ENCODE measurements at places on chromosomes 11 and 22. TPM values are rescaled to one million over a fixed set of nuclear protein-coding genes. Genes with fewer than 3 reads are reported as not detected.

ROBO3 gene
- 1.7 TPM for total RNA-seq

ART5 gene
- 8.5 TPM for total RNA-seq

TEX54 gene
- not detected for total RNA-seq

CD6 gene
- 0.16 TPM for total RNA-seq

KDM4E gene
- total RNA-seq = not detected

MMP3 gene
- total RNA-seq = 201 TPM

CD44 gene
- total RNA-seq = 32.5 TPM

PRG3 gene
- total RNA-seq = not detected

OR10W1 gene
- not detected for total RNA-seq

DNA sequence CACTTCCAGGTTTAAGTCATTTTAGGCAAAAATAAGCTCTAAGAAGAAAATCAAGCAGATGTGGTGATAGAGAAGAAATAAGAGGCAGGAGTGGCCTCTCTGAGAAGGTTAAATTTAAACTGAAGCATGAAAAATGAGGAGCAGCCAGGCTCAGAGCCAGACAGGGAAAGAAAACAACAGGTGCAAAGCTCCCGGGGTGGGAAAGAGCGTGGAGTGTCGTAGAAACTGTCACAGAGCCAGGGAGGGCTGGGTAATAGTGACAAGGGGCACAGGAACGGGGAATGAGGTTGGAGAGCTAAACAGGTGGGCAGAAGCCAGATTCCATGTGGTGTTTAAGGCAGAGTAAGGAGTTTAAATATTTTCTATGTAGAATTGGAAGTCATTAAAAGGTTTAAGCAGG lies 132.1 kb upstream of the BLID start:
- H3K27me3 ChIP-seq = no peaks in the 10 kb centered on the region
- peaks cover 48% of the 10 kb centered on the region for H3K4me1 ChIP-seq
- H3K4me3 ChIP-seq = no peak overlapping the region
- DNase-seq = peak; percentile 84
- H3K27ac ChIP-seq = peak overlapping the region; percentile 90

DNA sequence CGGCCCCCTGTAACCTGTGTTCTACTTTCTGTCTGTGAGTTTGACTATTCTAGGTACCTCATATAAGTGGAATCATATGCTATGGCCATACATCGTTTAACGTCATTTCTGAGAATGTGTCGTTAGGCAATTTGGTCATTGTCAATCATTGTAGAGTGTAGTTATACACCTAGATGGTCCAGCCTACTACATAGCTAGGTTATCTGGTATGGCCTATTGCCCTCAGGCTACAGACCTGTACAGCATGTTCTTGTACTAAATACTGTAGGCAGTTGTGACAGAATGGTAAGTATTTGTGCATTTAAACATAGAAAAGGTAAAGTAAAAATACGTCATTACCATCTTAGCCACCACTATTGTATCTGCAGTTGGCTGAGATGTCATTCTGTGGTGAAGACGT lies 35.2 kb downstream of the MYO7A start:
- H3K27me3 ChIP-seq = no peaks in the 10 kb centered on the region
- no peaks in the 10 kb centered on the region for H3K36me3 ChIP-seq
- no peak overlapping the region for H3K27ac ChIP-seq
- H3K4me3 ChIP-seq = no peak overlapping the region
- no peaks in the 10 kb centered on the region for H3K4me1 ChIP-seq

DNA sequence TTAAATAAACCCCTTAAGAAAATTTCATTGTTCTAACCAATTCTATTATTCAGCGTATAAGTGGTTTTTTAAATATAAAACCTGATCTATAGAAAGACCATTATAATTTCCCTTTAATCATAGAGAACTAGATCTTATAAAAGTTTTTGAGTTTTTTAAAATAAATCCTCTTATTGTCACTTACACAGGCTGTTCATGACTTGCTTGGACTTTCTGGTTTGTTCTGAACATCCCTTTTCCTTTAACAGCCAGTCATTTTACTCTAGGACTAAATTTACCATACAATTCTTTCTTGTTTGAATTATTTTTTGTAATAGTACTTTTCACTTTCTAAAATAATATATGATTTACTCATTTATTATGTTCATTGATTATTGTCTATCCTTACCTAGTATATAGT lies 4.7 kb downstream of the NXPE2 start:
- no peaks in the 10 kb centered on the region for H3K4me1 ChIP-seq
- H3K27me3 ChIP-seq = no peaks in the 10 kb centered on the region
- no peak overlapping the region for H3K27ac ChIP-seq
- no peak overlapping the region for H3K4me3 ChIP-seq
- H3K36me3 ChIP-seq = no peaks in the 10 kb centered on the region

DNA sequence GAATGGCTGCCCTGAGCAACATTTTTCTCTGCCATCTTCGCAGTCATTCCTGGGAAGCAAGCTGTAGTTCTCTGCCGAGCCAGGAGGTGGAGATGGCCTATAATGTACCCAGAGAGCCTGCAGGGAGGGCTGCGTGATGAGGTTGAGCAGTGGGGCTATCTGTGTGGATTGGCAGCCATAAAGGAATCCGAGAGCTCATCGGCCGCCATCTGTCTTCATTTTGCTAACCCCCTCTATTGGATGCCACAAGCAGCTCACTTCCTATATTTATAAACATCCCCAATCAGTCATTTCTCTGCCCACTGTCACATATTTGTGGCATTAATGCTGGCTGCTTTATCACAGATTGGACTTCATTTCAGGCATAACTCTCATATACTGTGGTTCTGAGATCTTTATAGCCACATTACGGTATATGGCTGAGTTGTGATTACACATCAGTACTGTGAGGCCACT lies 209.5 kb downstream of the NTM start:
- H3K27ac ChIP-seq = no peak overlapping the region
- no peak for DNase-seq

DNA sequence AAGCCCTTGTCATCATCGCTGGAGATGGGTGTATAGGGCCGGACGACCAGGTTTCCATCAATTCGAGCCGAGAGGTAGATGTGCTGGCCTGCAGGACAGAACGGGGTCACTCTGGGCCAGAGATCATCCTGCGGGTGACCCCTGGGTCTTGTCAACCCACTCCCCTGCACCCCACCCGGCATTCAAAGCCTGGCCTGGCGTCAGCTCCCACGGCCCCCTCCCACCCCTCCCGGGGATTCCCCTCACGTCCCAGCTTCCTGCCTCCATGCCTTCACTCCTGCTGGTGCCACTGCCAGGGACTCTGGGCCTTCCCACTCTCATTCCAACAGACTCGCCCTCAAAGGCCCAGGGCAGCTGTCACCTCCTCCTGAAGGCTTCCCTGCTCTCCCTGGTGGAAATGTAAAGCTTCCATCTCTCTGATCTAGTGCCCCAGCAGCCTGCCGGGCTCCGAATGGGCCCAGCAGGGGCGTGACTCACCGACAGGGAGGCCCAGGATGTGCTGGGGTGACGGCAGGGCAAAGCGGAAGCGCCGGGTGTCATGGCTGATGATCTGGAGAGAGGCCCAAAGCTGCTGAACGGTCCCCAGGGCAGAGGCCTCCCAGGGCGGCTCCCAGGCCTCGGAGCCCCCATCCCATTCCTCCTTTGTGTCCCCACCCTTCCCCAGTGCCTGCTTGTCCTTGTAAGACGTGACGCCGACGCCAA lies 9.3 kb downstream of the ATP5MGL start:
- H3K27ac ChIP-seq = no peak overlapping the region
- no peaks in the 10 kb centered on the region for H3K27me3 ChIP-seq
- peaks cover 82% of the 10 kb centered on the region for H3K36me3 ChIP-seq
- H3K4me3 ChIP-seq = no peak overlapping the region

DNA sequence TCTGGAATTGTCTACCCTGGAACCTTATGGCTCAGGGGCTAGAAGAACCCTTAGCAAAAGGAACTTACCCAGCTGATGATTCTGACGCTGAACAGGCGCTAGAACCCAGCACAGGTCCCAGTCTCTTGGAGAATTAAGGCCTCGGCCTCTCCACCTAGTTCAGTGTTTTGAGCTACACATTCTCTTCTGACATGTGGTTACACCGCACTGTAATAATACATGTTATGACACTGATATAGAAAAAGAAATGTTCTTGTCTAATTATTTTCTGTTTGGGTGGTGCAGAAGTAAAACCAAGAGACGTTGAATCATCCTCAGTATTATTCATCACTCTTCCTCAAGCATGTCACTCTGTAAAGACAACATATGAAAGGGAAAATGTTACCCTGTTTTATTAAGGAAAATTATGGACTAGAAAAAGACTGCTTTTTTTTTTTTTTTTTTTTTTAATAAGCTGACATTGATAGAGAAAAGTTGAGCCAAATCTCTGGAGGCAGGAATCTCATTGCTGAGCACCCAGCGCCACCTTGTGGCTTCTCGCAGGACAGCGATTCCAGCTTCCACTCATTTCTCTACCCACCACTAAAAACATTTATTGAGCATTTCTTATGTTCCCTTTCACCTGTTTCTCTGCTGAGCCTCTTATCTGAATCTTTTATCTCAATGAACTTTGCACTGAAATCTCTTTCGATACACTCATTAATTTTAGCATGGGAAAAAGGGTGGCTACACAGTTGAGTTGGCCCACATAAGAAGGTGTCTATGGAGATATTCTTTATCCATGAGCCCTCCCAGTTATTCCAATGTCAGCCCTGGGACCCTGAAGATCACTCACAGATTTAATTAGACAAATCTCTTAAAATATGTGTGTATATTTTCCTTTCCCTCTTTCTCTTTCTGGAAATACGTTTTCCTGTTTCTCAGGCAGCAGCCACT lies 12.6 kb upstream of the APLNR start:
- H3K4me1 ChIP-seq = no peaks in the 10 kb centered on the region
- H3K36me3 ChIP-seq = no peaks in the 10 kb centered on the region
- peak; percentile 31 for DNase-seq
- H3K27me3 ChIP-seq = no peaks in the 10 kb centered on the region
- H3K27ac ChIP-seq = no peak overlapping the region

Data from gastrocnemius medialis (tissue), 4 donors.